ENCODE measurements at places on chromosomes 7 and 10. TPM values are rescaled to one million over a fixed set of nuclear protein-coding genes. Genes with fewer than 3 reads are reported as not detected.

DNA sequence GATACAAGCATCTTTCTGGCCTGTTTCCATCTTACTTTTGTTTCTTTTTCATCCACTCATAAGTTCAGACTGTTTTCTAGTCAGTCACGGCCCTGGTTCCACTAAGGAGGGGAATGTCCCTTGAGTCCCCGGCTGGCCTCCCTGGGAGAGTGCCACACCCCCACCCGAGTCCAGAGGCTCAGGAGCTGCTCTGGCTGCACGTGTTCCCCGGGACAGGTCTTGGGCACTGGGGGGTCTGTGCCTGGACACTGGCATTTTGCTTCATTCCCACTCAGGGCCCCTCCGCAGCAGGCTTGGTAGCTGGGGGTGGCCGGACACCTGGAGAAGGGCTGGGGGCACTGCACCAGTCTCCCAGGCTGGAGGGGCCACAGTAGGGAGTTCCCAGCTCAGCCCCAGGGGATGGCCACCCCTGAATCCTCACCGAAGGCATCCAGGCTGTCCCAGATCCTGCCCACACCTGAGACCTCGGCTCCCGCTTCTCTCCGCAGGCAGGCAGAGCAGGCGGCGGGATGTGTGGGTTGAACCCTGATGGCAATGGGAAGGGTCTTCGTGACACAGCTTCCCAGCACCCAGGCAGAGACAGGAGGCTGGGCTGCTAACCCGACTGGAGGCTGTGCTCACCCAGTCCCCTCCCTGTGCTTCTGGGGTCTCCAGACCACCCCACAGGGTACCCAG is 92.3 kb downstream of the BMS1 start:
- no peak for DNase-seq

ABCC2 gene
- total RNA-seq = 0.44 TPM

DNAH11 gene
- 0.20 TPM for total RNA-seq

TMEM229A gene
- not detected for total RNA-seq

DNA sequence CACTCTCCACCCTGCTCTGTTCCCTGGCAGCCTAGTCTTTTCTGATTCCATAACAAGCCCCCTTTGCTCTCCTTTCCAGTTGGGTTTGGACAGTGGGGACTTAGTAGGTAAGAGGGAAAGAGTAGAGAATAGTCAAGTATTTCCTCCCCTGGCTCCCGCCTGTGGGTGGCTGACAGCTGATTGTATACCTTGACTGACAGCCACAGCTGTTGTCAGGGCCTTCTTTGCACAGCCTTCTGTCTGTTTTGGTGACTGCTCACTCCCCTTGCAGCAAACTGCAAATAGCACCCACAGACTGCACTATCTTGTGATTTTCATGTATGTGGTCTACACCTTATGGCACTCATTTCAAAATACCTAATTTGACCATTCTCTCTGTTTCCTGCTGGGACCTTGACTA is 486.3 kb downstream of the ACTR3B start:
- no peak for DNase-seq

DNA sequence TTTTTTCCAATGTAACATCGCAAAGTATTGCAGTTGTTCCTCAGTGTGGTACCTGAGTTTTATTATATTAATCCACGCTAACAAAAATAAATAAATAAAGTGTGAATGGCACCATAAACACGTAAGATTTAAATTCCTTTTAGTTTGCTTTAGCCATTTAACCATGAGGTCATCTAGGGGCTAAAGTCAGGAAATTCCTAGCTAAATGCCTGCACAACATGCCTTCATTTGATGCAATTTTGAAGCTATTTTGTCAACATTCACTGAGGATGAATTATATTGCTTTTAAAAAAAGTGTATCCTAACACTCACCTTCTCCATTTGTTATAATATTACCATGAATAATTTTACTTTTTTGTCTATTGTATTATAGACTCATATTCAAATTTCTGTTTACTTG is 714.4 kb downstream of the GATA3 start:
- DNase-seq = no peak

DNA sequence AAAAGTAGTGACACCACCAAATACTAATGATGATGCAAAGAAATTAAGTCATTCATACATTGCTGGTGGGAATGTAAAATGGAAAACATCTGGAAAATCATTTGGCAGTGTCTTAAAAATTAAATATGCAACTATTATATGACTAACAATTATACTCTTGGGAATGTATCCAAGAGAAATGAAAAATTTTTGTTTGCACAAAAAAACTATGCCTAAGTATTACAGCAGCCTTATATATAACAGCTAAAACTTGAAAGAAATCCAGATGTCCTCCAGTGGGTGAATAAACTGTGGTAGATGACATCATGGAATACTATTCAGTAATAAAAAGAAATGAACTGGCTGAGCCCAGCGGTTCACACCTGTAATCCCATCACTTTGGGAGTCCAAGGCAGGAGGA is 132.0 kb downstream of the NEBL start:
- DNase-seq = no peak
